Activated T-helper 2 cell treated with anti-CD3 and anti-CD28 coated beads, Interferon-gamma antibody, Interleukin-2, Interleukin-4, amounts not matched to agents 10 μg/mL and 5 μg/mL and 100 μg/mL, durations not matched to agents 14 hours and 24 hours and 36 hours (primary cell): ENCODE measurements at places on chromosomes 13 and 19. TPM values are rescaled to one million over a fixed set of nuclear protein-coding genes. Genes with fewer than 3 reads are reported as not detected.

The DAND5 gene
- total RNA-seq: 0.16 TPM in 1 of 2 replicates, not detected in the other

DNA sequence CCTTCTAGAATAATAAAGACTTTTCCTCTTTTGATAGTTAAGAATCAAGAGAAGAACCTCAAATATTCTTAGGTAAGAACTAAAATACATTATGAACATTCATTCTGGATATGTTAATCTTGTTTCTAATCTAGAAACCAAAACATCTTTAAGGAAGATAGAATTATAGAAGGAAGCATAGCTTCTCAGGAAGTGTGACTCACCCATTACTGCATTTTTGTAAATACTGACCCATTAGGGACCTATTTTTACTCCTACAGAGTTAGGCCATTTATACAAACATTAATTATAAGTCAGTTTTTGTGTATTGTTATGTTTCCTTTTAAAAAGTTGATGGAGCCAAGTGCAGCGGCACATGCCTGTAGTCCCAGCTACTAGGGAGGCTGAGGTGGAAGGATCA, 147.1 kb downstream of the NUFIP1 start:
- DNase-seq: no peak

The RTBDN gene
- total RNA-seq: not detected in 2 replicates

The TMTC4 gene
- 19.2 and 20.3 TPM in 2 replicates for total RNA-seq

- DNase-seq: no peak
These were observed 31.7 kb downstream of the TRPM4 start for GRCh38 chr19:49189259-49189658.

DNA sequence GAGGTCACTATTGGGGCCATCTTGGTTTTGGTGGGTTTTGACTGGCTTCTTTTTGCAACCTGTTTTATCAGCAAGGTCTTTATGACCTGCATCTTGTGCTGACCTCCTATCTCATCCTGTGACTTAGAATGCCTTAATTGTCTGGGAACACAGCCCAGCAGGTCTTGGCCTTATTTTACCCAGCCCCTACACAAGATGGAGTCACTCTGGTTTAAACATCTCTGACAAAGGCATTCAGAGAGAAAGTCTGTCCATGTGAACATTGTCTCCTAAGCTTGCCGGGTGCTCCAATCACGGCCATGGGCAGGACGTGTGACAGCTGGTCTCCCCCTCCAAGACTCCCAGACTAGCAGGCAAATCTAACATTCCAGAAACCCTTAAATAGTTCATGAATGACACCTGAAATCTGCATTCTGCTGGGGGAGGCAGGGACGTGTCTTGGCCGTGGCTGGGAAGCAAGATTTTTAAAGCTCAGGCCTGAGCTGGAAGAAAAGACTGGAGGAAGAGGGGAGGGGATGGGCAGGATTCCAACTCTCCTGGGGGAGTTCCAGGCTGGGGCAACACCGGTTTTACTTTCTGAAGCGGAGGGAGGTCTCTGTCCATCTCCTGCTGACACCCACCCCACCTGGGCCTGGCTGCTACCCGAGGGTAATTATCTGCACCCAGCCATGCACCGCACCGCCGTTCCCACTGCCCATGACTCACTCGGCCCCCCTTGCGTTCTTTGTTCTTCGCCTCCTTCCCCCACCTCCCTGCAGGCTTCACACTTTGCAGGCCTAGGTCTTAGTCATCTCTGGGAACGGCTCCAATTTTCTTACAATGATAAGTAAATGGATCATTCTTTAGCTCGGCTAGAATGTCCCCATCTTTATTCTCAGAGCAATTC, 11.6 kb upstream of the OR1M1 start:
- DNase-seq: no peak
